ENCODE measurements at places on chromosomes 7 and 10.

DNA sequence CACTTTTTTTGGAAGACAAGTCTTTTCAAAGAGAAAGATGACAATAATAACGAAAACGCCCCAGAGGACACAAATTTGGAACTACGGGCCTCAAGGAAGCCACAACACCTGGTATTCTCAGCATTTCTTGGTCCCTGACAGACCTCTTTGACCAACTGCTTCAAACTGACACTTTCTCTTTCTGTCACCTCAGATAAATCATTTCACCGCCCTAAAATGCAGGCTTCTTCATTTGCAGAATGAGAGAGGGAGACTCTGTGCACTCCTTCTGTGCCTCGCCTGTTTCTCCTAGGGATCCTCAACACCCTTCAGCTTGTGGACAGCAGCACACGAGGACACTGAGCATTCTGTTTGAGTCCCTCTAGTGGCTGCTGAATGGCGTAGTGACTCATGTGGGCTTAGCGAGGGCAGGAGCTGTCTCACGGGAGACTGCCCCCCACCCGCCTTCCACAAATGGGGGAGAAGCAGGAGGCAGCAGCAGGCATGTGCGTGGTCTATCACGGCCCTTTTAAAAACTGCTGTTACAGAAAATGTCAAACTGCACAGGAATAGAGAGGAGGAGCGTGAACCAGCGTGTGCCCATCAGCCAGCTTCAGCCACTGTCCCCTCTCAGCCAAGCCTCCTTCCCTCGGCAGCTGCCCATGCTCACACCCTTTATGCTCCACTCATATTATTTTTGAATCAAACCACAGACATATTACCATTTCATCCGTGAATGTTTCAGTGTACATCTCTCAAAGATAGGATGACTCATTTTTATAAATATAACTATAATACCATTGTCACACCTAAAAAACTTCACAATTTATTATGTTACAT lies 41.4 kb downstream of the GSDME start:
- DNase-seq = no peak

DNA sequence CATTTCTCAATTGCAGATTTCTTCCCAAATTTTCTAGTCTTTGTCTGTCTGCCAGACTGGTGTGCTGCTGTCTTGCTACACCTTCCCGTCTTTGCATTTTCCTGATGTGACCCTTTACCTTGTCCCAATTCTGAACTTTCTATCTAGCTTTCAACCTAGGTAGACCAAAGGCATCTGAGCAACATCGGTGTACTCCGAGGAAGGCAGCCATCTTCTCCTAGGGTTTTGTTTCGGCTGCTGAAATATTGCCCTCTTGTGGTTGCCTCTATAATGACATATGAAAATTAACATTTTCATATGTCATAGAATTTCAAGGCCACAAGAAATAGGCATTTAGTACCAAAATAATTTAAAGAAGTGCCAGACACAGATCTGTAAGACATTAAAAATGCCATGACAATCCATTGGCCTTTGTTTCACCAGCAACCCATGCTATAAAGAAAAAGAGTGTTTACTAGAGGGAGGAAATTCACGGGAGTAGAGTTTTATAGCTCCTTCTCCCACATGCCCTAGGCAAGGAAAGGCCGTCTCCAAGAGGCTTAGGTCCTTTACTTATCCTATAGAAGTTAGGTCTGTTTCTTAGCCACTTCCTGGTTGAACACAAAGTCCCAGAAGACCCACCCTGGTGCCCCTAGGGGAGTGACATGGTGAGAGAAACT lies 23.4 kb downstream of the OR9A2 start:
- peak; percentile 34 for DNase-seq

DNA sequence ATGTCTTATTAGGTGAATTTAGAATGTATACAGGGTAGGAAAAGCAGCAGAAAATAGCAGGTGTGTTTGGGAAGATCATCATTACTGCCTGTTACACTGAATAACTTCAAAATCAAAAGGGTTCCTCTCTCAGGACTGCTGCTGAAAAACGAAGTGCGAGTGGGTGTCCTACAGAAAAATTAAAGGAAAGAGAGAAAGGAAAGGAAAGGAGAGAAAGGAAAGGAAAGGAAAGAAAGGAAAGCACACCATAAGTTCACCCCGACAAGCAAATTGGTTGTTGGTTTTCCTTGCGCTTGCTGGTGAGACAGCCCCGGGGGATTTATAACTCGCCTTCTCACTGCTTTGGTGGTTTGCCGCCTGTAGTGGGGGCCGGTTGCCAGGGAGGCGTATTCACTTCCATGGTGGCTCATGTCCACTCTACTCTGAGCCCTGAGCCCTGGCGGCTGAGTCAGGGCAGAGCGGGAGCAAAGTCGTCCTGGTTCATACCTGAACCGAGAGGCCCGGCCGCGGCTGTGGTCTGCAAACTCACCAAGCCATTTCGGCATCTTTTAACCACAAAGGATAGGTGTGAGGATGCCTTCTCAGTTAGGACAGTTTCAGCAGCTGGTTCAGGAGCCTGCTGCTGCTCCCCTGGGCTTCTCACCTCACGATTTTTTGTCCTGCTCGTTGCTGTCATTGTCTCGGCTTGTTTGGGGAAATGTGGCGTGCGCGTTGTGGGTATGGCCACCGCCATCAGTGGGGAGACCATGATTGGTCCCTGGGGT lies 26.1 kb downstream of the INPP5A start:
- no peak for DNase-seq

- no peak for DNase-seq
These were observed 14.9 kb upstream of the ADGRA1 start for GRCh38 chr10:133072720-133073390.

- DNase-seq = no peak
These were observed 16.4 kb downstream of the SRI start for GRCh38 chr7:88203401-88203800.

GRCh38 chr7:14759785-14760184 lies 142.8 kb downstream of the DGKB start:
- no peak for DNase-seq

GRCh38 chr7:13457790-13458189 lies 531.7 kb downstream of the ETV1 start:
- no peak for DNase-seq

GRCh38 chr7:749140-749551 lies 22.1 kb upstream of the PRKAR1B start:
- DNase-seq = no peak

DNA sequence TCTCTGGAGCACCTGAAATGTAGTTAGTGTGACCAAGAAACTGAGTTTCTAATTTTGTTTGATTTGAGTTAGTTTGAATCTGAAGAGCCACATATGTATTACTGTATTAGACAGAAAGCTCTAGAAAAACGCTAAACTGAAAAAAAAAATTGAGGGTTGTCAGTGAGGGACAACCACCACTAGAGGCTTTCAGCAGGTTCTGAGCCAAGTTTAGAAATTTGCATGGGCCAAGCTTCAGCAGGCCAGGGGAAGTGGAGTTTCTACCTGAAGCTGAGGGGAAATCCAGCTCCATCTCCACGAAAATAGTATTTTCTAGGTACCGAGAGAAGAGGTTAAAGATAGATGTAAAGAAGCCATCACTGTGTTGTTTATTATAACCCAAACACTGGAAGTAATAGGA lies 77.9 kb upstream of the PLXNA4 start:
- DNase-seq = no peak

DNA sequence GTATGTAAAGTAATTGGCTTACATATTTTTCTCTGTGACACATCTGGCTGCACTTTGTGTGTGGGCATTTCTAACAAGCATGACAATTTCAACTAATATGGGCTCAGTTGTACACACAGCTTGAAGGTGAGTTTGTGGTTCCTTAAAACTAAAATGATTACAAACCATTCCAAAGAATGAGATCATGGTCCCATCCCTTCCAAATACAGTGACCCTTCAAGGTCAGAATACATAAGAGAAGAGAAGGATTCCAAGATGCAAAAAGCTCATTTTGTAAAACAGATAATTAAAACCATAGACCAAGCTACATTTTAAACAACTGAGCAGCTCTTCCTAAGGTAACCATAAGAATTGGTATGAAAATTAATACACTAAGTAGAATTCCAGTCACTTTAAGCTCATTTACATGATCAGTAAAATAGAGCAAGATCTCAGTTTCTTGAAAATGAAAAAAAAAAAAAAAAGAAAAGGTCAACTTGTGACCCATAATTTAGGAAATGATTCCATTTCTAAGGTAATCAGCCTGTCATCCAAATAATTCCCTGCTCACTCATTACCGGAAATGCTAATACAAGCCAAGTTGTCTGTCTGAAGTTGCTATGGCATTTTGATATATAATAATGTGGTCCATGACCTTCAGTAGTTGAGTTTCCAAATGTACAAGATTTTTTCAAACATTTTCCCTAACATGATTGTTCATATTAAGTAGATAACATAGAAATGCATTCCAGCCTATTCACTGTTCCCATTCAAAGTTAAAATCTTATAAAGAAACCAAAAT lies 688.5 kb downstream of the PARD3 start:
- DNase-seq = no peak

DNA sequence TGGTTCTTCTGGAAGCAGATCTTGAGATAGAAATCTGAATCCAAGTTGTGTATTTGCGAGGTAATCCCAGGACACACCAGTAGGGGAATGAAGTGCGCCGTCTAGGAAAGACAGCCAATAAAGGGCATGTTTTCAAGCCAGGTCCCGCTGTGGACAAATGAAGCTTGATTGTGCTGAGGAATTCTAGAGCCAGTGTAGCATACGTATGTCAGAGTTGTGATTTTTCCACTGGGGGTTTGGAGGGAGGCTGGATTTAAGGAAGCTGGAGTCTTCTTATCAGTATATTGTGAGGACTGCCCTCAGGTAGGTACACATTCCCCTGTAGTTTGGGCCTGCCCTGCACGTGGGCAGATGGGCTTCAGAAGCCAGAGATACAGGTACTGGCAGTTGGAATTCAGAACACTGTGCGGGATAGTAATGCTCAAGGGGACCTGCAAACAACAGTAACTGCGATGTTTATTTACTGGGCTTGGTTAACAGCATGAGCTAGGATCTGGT lies 50.9 kb downstream of the GALNT11 start:
- no peak for DNase-seq

- DNase-seq = no peak
These were observed 90.7 kb downstream of the DGKI start for GRCh38 chr7:137755846-137756651.

DNA sequence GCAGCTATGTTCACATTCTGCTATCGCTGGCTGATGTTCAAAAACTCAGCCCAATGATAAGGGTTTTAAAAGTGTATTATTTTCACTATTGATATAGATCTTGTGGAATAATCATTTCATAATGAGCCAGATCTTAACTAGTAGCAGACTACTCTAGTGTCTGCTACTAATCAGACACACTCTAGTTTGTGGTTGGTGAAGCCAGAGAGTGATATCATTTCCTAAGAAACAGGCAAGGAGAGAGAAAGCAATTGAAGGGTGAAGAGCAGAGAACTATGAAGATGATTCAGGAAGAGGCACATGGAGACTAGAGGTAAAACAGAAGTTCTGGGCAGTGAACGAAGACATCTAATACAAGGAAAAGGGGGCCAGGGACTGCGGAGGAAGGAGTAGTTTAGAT lies 58.2 kb upstream of the BET1 start:
- no peak for DNase-seq

- DNase-seq = no peak
These were observed 36.5 kb downstream of the GLUD1 start for GRCh38 chr10:87058171-87058570.

- no peak for DNase-seq
These were observed 105.6 kb upstream of the COL1A2 start for GRCh38 chr7:94289071-94289470.

DNA sequence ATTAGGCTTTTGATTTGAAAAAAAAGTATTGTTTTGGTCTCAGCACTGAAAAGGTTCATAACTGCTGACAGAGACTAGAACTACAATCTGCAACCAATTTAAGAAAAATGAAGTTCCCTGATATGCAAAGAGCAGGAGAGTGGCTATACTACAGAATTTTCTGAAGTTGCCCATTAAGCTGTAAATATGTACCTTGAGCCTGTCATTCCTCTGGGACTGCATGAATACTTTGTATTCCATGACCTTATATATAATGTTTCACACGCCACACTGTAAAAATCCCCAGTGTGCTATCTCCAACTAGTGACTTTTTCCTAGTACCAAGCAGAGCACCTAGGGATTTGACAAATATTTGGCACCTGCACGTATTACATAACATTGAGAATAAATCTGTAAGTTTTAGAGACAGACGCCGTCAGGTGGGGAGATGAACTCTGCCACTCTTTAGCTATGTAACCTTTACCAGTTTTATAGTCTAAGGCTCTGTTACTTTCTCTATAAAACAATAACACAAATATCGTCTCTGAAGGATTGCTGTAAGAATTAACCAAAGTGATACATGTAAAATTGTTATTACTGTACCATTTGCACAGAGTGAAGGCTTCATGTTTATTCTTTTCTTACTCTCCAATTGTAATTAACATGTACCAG lies 235.4 kb downstream of the MAGI2 start:
- DNase-seq = no peak

GRCh38 chr10:119368991-119369869 lies 161.9 kb downstream of the GRK5 start:
- DNase-seq = no peak

GRCh38 chr10:48536156-48536500 lies 68.7 kb downstream of the ARHGAP22 start:
- no peak for DNase-seq

- no peak for DNase-seq
These were observed 93.1 kb downstream of the BMPER start for GRCh38 chr7:33998476-33998875.

- DNase-seq = no peak
These were observed 8.1 kb downstream of the DENND10 start for GRCh38 chr10:119112056-119112455.

DNA sequence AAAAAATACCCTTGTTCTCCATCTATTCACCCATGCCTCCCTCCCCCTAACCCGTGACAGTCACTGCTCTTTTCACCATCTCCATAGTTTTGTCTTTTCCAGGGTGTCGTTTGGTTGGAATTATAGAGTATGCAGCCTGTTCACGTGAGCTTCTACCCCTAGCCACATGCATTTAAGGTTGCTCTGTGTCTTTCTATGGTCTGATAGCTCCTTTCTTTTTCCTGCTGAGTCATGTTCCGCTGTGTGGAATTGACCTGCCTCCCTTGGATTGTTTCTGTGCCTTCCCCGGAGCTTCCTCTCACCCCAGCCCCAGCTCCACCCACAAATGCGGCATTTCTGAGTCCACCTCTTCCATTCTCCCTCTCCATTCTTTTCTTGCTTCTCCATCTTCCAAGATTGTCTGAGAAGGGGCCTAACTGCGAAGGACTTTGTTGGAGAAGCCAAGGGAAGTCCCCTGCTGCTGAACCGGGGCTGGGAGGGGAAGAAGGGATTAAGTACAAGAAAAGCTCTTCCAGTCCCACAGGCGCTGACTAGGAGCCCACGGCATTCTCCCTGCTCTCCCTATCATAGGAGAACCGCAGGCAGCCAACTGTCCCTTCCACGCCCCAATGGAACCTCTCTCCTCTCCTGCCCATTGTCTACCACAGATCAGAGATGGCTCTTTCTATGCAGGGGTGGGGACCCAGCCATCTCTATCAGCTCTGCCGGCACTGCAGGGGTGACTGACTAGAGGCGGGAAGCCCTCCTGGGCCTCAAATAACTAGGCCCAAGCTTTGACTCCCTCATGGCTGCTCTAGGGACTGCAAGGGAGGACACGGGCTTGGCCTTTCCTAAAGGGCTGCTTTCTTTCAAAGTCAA lies 87.5 kb upstream of the ANLN start:
- no peak for DNase-seq

- DNase-seq = no peak
These were observed 284.8 kb downstream of the SDK1 start for GRCh38 chr7:3585826-3586225.
